Omental fat pad (tissue), 4 donors: ENCODE measurements at places on chromosomes 2 and 18.

DNA sequence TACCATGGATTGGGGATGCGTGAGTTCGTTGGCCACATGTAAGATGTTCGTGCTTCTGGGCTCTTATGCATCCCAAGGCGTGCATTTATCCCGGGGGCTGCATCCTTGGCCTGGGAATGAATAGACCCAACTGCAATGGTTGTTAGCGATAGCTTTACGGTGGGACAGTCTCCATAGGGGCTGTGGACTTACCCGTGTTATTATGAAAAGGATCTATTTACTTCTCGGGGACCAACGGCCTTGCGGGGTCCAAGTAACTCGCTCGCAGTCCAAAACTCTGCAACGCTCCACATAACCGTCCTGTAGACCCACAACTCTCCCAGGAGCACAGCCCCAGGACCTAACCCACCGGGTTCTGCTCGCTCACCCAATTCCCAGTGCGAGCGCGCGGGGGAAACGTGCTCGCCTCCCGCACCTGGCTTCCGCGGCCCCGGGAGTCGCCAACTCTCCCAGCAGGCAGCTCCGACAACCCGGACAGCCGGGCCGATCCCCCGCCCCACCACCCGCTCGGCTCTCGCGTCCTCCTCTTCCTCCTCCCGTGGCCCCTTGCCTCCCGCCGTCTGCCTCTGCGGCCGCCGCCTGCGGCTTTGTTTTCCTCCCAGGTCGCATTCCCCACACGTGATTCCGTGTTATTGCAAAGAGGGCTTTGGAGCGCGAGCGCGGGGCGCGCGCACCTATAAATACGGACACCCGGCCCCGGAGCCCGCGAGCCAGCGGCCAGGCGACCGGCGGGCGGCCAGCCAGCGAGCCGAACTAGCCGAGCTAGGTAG, at the start of gene CABLES1:
TSS of gene CABLES1 (plus strand) at position 706 of the 770 bp plus-strand sequence. CDS start 278 bp downstream, outside the sequence.
- DNase-seq, result no peak

DNA sequence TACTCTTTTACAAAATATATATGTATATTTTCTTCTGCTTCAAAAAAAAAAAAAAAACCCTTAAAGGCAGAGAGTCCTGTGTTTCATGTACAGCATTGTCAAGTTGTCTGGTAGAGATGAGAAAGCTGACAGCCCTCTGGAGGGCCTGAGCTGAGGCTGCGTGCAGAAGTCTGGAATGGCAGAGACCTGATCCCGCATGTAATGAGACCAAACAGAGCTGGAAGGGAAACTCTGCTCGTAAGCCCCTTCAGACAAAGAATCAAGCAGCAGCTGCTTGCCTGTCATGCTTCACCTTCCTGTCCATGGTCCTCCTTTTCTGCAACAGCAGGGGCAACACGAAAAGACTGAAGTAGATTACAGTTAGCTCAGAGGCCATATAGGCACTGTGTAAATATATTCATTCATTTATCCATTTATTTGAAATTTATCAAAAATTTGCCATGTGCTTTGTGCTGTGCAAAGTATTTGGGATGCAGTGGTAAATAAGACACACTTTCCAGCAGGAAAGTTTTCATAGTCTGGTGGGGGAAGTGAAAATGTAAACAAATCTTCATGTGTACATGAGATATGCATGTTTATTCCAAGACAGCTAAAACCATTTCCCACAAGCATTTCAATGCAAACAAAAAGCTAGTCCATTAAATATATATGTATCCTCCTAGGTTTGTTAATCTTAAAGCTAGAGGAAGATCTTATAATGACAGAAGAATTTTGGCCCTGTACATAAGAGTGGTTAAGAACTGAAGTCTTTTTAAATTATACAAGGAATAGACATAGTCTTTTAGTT, 912.7 kb downstream of the CPS1 start:
- no peak for DNase-seq

GRCh38 chr2:101063352-101064124, 61.4 kb downstream of the RPL31 start:
- no peak for DNase-seq

DNA sequence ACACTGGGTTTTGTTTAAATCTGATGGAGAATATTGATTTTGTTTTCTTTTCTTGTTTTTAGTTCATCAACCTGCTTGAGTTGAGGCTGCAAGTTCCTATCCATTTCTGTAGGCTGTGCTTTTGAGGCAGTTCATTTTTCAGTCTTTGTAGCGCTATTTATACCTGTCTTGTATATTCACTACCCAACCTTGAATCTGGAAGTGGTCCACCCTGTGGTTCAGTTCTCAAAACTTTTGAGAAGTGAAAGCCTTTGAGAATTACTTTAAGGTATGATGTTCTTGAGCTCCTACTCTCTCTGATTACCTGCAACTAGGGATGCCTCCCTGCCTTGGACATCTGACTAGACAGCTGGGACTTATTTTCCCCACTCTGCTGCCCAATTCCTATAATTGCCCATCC, 53.5 kb upstream of the KCNE4 start:
- DNase-seq, result no peak

DNA sequence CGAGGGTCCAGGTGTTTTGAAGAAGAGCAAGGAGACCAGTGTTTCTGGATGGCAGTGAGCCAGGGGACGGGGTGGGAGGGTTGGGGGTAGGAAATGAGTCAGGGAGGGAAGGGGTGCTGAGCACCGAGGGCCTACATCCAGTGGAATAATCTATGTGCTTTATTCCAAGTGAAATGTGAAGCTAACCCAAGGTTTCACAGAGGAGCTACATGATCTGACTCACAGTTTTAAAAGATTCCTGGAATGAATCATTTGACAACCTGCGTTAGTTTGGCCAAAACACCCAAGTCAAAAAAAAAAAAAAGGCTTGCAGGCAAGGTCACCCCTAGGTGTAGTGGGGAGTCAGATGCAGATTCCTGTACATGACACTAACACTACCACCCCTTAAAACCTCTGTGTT, 419.7 kb upstream of the MEX3C start:
- DNase-seq, result no peak

- DNase-seq, result no peak
Measured at GRCh38 chr18:62717169-62717924, 2.0 kb downstream of the PHLPP1 start.

- no peak for DNase-seq
Measured at GRCh38 chr2:705971-706511, 28.8 kb upstream of the TMEM18 start.

DNA sequence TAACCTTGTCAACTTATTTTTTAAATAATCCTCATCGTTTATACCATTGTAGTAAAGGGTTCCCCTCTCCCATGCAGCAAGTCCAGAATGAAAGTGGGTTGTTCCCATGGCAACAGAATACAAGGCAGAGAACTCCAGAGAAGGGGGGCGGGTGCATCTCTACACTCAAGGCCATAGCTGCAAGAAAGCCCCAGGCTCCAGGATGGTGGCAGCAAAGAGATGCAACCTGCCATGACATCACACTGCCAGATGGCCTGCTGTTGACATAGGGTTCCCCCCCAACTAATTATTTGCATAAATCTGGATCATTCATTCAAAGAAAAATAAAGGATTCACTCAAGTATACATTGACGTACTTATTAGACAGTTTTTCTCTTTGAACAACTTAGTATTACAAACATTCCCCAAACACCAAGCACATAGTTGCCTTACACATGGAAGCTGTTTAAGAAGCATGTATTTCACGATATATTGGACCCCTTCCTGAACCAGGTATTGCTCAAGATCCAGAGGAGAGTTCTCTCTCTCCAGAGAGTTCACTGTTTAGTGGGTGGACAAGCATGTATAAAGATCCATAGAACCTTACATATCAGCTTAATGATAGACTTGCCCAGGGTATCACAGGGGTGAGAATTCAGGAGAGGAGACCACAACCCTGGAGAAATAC, 87.4 kb upstream of the KLF7 start:
- DNase-seq, result no peak

GRCh38 chr2:61537950-61538199, 281 bp downstream of the XPO1 start:
- DNase-seq, result no peak

DNA sequence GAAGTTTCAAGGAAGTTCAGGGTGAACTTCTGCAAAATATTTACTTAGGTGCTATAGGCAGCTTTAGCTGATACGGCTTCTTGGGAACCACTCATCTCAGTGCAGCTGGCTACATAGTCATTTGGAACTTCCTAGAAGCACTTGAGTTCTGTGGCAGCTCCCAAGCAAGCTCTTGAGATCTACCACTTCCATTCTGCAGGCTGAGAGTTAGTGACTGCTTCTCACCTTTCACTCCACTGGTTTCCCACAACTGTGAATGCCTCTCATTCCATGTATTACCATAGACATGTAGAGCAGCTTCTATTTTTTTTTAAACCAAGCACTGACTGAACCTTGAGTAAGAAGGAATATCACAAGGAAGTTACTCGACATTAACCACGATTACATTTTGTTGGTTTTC, 994.1 kb upstream of the ACVR2A start:
- DNase-seq, result no peak

GRCh38 chr2:224405841-224406370, 4.0 kb upstream of the FAM124B start:
- DNase-seq, result no peak

GRCh38 chr2:71798266-71799012, 345.1 kb downstream of the DYSF start:
- no peak for DNase-seq

DNA sequence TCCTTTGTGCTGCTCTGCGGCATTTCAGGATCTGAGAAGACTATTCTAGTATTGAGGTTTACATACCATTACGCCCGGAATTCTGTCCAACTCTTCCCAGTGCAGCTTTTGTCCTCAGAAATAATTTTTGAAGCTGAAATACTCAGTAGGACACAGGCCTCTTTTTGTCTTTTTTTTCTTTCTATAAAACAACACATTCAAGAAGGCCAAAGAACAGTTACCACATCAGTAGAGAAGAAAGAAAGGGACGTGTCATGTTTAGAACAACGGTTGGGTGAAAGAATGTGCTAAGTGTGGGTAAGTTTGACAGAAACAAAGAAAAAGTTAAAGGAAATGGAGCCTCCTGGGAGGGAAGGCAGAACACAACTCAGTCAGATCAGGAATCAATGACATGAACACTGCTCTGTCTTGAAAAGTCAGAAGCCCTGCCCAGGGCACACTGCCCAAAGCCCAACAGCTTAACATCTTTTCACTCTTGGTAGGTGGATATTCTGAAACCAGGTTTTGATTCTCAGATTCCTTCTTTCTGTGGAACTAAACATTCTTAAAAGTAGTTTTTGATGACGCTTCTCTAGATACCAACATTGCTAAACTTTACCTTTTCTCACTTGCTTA, 198.6 kb upstream of the CWC22 start:
- no peak for DNase-seq

DNA sequence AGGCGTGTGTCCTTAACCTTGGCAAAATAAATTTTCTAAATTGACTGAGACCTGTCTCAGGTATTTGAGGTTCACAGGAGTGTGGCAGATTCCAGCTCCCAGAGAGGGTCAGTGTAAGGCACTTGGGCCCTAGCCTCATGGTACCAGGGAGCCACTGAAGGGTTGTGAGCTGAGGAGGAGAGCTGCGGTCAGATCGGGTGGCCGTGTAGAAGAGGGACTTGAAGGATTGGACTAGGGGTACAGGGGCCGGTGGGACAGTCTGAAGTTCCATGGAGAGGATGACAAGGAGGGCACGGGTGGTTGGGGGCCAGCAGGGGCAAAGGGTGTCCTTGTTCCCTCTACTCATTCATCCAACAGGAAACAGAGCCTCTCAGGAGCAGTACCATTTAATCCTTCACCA, 327.0 kb upstream of the HS6ST1 start:
- DNase-seq, result no peak

- DNase-seq, result no peak
Measured at GRCh38 chr2:17590342-17590911, 49.9 kb downstream of the VSNL1 start.

DNA sequence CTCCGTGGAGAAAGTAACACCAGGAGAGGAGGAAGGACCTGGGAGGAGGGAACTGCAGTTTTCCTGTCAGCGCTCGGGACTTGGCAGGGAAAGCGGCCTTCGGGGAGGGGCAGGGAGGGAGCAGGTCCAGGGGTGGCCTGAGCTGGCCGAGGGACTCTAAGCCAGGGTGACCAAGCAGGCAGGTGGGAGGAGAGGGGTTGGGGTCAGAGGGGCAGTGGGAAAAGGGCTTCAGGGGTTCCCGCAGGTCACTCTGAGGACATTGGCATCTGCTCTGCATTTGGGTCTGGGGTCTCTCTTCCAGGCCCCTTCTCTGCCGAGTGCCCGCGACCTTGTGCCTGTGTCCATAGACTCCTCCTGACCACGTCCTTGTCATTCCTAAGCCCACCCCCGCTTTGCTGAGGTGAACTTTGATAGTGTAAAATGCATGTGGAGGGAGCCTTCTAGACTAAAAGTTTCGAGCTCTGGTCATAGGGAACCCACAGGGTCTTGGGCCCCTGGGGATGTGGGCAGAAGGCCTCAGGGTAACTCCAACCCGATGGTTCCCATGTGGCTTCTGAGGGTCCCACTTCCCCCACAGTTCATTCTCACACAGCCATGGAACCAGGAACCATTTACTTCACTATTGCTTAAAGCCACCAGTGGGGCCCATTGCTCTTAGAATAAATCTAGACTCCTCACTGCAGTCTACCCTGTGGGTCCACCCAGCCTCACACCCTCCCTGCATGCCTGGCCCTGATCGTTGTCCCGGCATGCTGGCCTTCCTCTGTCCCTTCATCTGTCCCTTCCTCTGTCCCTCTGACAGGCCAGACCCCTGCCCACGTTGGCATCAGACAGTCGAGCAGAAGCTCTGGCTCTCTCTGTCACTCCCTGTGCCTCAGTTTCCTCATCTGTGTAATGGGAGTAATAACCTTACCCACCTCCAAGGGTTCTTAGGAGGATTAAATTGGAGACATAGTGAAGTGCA, 229.2 kb downstream of the SEPTIN10 start:
- DNase-seq, result no peak

- DNase-seq, result no peak
Measured at GRCh38 chr2:197851451-197851850, 47.1 kb downstream of the PLCL1 start.

DNA sequence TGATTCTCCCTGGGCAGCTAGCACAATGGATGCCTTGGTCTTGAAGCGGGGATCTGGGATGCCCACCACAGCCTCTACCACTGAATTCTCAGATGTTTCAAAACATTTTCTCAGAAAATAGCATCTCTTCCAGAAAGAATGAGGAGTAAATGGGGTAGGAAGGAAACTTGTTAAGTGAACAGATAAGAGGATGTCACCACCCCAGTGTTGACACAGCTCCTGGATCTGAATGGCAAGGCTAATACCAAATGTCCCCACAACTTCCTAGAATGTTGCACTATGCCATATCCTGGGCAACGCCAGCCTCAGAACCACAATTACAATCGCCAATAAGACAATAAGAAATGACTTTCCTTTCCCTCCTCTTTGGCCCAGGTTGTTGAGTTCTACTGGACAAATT, 177.2 kb downstream of the BCL11A start:
- DNase-seq, result no peak

DNA sequence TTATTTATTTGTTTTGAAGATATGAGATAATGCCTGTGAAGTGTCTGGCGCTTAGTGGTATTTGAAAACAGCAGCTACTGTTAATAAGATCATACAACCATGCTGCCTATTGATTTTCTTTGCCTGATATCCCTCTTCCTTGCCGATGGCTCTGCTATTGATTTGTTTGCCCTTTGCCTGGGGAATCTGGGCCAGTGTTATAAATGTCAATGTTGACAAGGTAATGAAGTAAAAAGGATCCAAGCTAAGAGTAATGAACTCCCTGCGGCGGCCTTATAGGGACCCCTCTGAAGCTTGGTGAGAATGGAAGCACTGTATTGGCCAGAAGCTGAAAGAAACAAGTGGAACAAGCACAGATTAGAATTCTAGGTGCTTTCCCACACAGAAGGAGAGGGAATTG, 854.6 kb downstream of the CNTNAP5 start:
- no peak for DNase-seq

GRCh38 chr2:128732976-128733431, 414.3 kb upstream of the HS6ST1 start:
- DNase-seq, result no peak
